ENCODE measurements at places on chromosomes 2 and 18.

GRCh38 chr2:28366496-28367282 lies 26.0 kb upstream of the FOSL2 start:
- no peak for DNase-seq

GRCh38 chr2:230000118-230000841 lies 68.4 kb downstream of the SLC16A14 start:
- DNase-seq, result no peak

GRCh38 chr2:235765181-235765820 lies 271.5 kb downstream of the AGAP1 start:
- DNase-seq, result no peak

GRCh38 chr18:78721981-78722380 lies 257.6 kb upstream of the SALL3 start:
- no peak for DNase-seq

DNA sequence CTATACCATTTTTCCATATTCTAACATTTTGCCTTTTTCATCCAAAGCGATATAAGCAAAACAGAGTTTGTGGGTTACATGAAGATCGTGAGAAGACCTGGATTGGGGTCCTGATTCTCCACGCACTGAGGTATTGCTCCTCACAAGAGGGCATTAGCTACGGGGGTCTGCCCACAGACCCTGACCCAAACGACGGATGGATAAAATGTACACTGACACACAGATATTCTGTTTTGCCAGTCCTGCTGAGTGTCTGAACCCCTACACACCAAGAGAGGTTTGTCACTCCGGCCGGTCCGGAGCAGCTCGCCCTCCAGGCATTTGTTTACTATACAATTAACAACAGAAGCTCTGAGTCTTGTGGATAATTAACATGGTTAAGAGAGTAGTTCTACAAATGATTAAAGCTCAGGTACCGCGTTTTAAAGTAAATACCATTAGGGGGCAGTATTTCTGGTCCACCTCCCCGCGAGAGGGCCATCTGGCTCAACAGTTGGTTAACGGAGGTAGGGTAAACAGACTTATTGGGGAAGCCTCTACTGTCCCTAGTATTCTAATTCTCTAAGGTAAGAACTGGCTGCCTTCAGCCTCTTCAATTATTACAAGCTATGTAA lies 28.4 kb downstream of the SCYGR8 start:
- DNase-seq, result no peak

GRCh38 chr18:51255693-51256092 lies 58.2 kb upstream of the MEX3C start:
- DNase-seq, result no peak
